ENCODE measurements at places on chromosomes 13 and 19. TPM values are rescaled to one million over a fixed set of nuclear protein-coding genes. Genes with fewer than 3 reads are reported as not detected.

SLAIN1 gene
- total RNA-seq: 3.0 TPM

KLK14 gene
- total RNA-seq: 13.4 TPM

MEF2B gene
- total RNA-seq: 0.84 TPM

HPN gene
- 0.45 TPM for total RNA-seq

DNA sequence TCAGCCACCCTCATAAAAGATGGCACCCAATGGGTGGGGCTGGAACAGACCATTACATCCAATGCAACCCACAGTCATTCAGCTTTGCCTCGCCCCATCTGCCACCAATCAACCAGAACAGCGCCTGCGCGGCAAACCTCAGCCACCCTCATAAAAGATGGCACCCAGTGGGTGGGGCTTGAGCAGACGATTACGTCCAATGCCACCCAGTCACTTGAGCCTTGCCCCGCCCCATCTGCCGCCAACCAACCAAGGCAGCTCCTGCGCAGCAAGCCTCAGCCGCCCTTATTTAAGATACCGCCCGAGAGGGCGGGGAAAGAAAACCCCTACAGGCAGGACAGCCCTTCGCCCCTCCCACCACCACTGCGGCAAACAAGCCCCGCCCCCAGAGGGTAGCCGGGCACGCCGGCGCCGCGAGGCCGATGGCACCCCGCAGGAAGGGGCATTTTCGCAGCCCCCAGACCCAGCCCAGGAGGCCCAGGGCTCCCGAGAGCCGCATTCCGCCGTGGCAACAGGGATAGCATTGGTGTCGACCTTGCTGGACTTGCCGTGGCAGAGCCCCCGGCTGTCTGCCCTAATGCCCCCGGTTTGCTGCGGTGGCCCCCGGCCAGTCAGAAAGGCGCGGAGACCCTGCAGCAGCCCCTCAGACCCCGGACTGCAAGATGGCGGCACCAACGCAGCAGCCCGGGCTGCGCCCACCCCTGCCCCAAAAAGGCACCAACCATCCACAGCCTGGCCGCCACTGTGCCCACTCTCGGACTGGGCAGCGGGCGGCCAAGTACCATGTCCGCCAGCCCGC is 675 bp downstream of the PEG3 start:
- DNase-seq: peak; percentile 89

GRCh38 chr13:110923777-110924638 is 9.1 kb upstream of the ANKRD10 start:
- DNase-seq: no peak

GRCh38 chr19:15253513-15253912 is 21.3 kb upstream of the EPHX3 start:
- no peak for DNase-seq

Measured in lower leg skin (tissue), 4 donors.